NK-92 treated with Interleukin-12 subunit alpha and Interleukin-12 subunit beta, amount 100 ng/mL, for 24 hours (cell line): ENCODE measurements at places on chromosomes 7 and 10.

- no peak for DNase-seq
These were observed 229.6 kb downstream of the TMEM26 start for GRCh38 chr10:61223576-61223975.

DNA sequence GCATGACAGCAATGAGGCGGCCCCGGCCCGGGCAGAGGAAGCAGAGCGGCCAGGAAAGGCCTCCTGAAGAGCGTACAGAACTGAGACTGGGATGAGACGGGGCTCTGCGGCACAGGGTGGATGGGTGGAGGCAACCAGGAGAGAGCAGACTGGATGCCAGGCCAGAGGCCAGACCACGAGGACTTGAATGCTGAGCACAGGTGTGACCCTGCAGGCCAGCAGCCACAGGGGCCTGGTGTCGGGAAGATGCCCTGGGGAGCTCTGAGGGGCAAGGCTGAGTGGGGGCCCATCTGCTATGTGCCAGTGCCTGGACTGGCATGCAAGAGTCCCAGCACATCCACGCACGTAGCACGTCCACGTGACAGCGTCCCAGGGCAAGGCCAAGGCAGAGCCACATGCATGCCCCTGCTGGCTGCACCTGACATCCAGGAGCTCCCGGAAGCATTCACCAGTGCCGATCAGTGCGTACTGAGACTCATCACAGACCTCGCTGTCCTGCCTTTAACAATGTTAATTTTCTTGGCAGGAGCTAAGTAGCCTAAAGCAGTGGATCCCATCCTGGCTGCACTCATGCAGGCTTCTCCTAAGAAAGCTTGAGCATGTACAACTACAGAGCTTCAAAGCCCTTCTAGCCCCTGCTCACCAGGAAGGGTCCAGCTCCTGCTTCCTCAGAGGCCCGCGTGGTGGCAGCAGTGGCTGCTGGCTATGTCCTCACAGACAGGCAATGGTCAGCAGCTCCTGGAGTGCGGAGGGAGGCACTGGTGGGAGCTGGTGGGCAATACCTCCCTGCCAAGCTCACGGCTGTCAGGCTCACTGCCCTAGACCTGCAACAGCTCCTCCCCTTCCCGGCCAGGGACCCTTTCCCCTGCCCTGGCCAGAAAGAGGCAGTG lies 18.0 kb downstream of the GRID1 start:
- no peak for DNase-seq

- no peak for DNase-seq
These were observed 302.1 kb downstream of the CACNA2D1 start for GRCh38 chr7:82141427-82141826.

GRCh38 chr10:20958764-20959163 lies 61.7 kb upstream of the NEBL start:
- DNase-seq = no peak

DNA sequence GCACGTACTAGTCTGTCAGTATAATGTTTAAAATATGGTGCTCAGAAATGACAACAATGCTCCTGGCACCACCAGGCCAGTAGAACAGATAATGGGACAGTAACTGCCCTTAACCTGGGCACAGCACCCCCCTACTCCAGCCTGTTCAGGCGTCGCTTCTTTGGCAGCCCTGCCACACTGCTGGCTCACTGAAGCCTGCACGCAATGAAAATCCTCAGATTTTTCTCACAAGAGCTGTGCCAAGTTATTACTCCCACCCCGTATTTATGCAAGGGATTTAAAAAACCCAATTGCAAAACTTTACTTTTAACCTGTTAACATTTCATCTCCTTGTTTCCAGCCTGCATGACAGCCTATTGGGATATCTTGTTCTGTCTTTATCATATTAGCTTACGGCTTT lies 56.6 kb upstream of the LAMB1 start:
- DNase-seq = no peak

DNA sequence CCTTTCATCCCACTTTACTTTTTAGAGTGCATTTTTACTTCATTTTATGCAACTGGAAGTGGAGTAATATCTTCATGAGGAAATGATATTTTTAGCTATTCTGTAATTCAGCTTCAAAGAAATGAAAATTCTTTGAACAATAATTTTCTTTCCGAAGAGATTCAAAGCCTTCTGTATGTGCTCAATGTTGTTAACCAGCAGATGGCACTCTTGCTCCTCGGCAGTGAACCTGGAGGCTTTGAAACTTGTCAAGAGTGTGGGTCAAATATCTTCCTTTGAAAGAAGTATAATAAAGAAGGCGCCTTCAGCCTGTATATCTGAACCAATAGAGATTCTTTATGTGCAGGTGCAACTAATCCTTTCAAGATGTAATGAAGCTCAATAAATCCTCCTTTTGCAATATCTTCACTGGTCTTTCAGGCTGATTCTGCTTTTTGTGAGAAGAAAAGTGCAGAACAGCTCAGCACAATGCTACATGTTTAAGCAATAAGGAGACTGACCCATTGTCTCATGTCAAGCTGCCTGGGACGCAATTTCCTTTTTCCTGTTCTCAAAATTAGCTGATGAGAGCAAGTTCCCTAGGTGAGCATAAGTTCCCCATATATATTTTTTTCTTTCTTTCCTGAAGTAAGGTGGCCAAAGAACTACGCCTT lies 258.4 kb downstream of the SEMA3A start:
- DNase-seq = peak; percentile 15

GRCh38 chr10:99393036-99393435 lies 37.4 kb downstream of the GOT1 start:
- no peak for DNase-seq

GRCh38 chr10:91061187-91061586 lies 140.3 kb upstream of the ANKRD1 start:
- DNase-seq = no peak

- DNase-seq = no peak
These were observed 168.6 kb downstream of the CTNNA3 start for GRCh38 chr10:67527351-67527750.

- DNase-seq = no peak
These were observed 81.2 kb downstream of the PARP12 start for GRCh38 chr7:139981511-139981895.

DNA sequence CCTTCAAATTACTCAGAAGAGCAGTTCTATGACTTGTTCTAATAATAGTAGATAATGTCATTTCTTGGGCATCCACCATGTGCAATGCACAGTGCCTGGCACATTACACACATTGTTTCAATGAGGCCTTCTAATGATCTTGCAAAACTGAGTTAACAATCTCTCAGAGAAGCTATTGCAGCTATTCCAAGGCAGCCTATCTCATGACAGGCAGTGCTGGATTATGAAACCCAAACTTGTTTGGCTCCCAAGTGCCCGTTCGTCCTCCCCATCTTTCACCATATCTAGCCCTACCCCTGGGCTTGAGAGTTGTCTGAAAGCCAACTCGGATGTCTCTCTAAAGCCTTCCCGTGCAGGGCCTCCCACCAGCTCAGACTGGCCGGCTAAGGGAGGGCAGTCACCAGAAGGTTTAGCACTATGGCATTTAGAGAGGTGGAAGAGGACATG lies 405.1 kb downstream of the PLXNA4 start:
- DNase-seq = no peak

DNA sequence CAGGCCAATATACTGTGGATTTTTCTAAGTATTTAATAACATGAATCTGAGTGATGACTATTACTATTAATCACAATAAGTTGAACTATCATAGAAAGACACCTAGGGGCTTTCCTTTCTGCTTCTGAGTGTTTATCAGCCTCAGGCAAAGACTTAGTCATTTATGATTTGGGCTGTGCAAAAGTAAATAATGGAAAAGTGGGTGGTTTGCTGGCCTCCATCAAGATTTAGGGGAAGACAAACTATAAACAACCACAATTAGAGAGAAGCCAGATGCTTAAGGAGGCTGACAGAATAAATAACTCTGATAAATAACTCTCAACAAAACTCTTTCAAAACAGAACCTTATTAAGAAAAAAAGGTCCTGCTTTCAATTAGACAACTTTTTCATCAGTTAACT lies 64.7 kb downstream of the MACC1 start:
- DNase-seq = no peak

DNA sequence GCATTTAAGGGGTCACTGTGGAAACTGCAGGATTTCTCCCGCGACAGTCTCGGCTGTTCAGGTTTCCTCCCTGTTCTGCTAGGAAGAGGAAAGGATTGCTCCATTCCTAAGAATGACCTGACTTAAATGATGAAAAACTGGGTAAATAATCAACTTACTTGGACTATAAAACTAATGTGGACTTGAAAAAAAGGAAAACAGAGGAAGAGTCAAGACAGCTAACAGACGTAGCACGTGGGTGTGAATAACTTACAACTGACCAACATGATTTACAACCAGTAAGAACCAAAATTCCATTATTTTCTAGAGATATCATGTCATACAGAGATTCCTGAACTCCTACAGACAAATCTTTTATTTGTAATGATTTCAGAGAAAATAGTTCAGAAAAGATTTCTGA lies 93.8 kb downstream of the ADAM12 start:
- no peak for DNase-seq

GRCh38 chr10:94846204-94846603 lies 83.7 kb downstream of the CYP2C19 start:
- no peak for DNase-seq

- DNase-seq = no peak
These were observed 125.1 kb downstream of the CDK14 start for GRCh38 chr7:90720984-90721760.

- DNase-seq = no peak
These were observed 6.3 kb downstream of the PITX3 start for GRCh38 chr10:102234888-102235597.

DNA sequence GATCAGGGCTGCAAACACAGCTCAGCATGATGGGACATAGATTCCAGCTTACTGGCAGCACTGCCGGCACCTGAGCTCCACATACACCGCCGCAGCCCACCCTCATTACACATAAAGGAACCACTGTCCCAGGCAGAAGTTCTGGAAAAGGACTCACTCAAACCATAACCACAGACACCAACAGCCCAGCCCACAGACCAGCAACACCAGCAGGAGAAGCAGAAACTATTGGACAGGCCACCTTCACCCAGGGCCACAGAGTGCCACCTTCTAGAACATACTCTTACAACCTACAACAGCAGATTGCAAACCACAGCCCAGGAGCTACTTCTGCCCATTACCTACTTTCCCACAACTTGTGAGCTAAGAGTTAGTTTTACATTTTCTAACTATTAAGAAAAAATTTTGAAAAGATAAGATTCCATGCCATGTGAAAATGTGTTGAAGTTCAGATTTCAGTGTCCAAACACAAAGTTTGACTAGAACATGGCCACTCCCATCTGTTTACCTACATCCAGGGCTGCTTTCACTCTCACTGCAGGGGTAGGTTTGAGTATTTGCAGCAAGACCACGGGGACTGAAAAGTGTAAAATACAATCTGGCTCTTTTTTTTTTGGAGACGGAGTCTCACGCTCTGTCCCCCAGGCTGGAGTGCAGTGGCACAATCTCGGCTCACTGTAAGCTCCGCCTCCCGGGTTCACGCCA lies 153.0 kb downstream of the TNS3 start:
- DNase-seq = no peak

DNA sequence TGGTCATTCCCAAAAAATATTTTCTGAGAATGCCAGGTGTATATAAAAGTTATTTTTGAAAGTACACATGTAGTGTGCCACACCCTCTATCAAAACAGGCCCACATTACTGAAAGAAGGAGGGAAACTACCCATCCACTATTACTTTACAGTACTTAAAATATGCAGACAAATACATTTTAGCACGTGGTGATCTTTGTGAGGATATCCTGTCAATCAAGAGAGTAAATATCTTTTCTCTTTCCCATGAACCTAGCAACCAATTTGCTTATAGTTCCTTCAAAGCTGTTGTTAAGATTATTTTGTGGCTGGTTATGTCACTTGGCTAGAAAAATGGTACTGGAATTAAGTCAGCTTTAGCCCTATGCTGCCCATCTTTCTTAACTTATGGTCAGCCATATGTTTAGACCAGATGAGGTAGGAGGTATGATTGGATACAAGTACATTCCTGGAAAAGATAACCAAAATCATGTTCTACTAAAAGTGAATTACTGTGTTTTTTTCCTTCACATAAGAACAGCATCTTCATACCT lies 70.1 kb downstream of the AUTS2 start:
- DNase-seq = no peak

DNA sequence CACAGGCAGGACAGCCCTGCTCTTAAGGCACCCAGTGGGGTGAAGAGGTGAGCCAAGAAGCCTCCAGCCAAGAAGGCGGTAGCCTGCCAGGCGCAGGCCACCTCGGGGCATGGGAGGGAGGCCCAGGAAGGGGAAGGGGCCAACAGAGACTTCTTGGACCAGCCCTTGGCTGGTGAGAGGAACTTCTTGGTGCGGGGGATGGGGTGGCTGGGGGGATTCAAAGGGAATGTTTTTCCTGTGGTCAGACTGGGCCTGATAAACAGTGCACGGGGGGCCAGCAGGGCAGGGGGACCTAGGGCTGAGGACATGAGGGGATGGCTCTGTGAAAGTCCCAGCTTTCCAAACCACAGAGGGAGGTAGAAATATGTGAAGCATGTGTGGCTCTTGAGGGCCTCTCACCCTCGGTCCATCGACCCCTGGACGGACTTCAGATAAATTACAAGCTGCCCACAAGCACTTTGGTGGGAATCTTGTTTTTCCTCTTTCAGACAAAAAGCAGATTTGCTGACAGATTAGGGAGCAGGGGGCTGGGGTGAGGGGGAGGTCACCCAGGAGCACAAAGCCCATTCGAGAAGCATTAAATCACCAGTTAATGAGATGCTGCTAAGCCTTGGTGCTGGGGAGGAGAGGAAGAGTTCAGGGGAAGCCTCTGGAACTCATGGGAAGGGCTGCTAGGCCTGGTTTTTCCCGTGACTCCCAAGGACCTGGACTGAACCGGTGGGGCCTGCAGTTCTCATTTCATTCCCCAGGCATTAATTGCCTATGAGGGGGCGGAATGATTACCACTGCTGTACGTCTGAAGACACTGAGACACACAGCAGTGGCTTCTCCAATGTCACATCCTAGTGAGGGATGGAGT lies 11.3 kb downstream of the CRYGN start:
- DNase-seq = no peak

DNA sequence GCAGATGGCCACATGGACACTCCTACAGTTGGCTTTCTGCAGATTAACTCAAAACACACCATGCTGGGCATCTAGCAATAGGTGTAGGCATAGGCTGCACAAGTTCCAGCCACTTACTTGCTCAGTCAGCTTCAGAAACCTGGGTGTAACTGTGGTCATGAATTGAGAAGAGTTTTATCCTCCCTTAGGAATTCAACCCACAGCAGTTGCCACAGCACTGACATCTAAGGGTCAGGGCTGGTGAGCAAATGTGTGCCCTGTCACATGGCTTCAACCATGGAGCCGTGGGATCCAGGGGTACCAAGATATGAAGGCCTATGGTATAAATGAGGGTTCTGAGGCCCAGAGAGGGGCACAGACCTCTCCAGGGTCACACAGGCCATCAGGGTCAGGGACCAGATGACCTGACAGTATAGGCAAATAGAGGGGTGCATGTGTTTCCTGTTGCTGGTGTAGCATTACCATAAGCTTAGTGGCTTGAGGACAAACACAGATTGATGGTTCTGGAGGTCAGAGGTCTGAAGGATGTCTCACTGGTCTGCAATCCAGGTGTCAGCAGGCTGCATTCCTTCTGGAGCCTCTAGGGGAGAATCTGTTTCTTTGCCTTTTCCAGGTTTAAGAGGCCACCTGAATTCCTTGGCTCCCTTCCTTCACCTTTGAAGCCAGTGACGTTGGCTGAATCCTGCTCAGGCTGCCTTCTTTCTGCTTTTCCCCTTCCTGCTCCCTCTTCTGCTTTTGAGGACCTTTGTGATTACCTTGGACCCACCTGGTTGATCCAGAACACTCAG lies 24.1 kb downstream of the MINDY4 start:
- no peak for DNase-seq

- no peak for DNase-seq
These were observed 117.7 kb downstream of the RSU1 start for GRCh38 chr10:16699435-16700057.

GRCh38 chr7:39248041-39248691 lies 270.5 kb downstream of the POU6F2 start:
- DNase-seq = no peak
